Hippocampal formation (tissue), 2 donors: ENCODE measurements at places on chromosomes 13 and 19.

DNA sequence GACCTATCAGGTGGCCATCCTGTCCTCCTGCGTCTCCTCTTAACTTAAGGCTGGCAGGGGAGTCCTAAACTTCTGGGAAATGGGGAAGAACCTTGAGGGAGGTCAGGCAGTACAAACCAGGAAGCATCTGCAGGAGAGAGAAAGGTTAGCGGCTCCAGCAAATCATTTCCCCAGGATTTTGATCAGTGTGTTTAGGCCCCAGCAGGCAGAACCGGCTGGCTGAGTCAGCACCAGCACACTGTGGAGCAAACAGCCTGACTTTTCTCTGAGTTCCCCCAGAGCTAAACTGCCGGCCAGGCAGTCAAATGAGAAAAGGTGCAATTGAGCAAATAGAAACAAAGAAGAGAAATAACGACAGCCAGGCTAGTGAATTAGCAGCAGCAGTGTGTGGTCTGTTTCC, 46.7 kb upstream of the MEDAG start:
- no peak for DNase-seq

DNA sequence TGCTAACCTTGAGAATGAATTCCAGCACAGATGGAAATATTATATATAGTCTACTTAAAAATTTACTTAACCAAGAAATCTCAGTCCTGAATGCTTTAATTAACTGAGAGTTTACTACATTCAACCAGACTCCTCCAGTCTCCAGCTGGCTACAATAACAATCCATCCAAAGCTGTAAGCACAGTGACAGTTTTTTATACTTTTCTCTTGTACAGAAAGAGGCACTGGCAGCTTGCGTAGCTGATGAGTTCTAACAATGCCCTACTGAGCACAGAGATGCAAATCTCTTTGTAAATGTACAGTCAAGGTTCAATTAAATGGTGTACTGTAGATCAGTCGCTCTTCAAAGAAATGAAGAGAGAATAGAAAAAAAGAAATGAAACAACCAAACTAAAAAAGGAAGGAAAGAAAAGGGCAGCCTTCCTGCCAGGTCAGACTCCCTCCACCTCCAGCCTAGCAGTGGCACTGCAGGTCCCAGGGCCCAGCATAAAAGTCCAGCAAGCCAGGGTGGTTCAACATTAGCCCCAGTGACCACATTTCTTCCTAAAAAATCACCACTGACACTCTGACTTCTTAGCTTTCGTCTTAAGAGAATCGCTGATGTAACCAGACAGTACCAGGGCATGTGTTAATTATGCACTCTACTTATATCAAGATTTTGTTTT, 88.4 kb downstream of the SACS start:
- DNase-seq: no peak

- no peak for DNase-seq
These were observed 123.6 kb upstream of the MAB21L1 start for GRCh38 chr13:35600137-35600536.

- DNase-seq: no peak
These were observed 1704.7 kb downstream of the SLITRK5 start for GRCh38 chr13:89375839-89376238.

- DNase-seq: peak; percentile 82
These were observed at the start of gene ZNF562 for GRCh38 chr19:9674663-9675357. Gene ZNF562, minus strand, starts transcription at chr19:9675100. Its CDS starts 14,356 bp downstream, at chr19:9660744.
